Umbilical cord (tissue), 2 donors: ENCODE measurements at places on chromosomes 2 and 18. TPM values are rescaled to one million over a fixed set of nuclear protein-coding genes. Genes with fewer than 3 reads are reported as not detected.

MALL gene
- total RNA-seq, result 19.3 TPM

USP34 gene
- 131 TPM for total RNA-seq

RTN4 gene
- total RNA-seq, result 92.9 TPM

LRATD1 gene
- total RNA-seq, result 4.3 TPM

CAPN13 gene
- not detected for total RNA-seq

ADCYAP1 gene
- total RNA-seq, result 2.9 TPM

GRCh38 chr2:70010576-70011111, 49.2 kb upstream of the ASPRV1 start:
- DNase-seq, result no peak

- DNase-seq, result no peak
Observed at GRCh38 chr2:189576396-189576795, 4.2 kb downstream of the SLC40A1 start.

GRCh38 chr2:84247532-84247931, 211.5 kb downstream of the SUCLG1 start:
- DNase-seq, result no peak

DNA sequence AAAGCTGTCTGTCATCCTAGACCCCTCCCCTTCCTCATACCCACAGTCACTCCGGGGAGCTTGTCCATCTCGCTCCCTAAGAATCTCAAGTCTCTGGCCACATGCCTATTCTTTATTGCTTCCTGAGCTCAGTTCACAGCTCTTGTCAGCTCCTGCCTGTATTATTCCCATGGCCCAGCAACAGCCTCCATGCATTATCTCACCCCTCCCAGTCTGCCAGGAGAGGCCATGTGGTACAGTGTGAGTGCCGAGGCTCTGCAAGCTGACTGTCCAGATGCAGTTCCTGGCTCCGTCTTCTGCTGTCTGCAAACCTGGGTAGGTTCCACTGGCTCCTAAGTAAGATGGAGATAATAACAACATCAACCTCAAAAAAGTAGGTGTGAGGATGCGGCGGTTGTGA, 79.7 kb downstream of the MRPS9 start:
- peak; percentile 45 for DNase-seq

DNA sequence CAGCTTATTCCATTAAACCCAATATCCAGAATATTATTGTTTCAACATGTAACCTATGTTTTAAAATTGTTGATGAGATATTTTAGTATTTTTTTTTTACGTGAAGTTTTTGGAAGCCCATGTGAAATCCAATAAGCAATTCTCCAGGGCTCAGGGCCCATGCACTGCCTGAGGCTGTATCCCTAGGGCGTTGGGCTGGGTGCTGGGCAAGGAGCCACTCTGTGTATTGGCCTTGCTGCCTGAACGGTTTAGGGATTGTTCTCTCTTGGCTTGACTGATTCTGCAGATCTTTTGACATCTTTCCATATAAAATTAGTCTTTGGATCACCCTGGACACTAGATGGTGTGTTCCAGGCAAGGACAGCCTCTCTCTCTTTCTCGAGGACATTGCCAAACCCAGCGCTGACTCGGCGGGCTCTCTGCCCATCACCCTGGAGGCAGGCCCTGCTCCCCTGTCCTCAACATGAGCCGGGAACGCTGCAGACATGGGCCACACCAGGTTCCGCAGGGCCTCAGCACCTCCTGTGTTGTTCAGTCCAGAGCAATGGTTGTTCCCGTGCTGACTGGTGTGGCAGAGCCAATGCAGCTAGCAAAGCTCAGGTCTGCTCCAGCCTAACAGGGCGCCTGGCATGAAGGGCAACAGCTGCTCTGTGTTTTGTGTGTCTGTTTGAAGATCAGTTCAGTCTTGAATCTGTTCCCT, 163.0 kb downstream of the SEPTIN10 start:
- no peak for DNase-seq

GRCh38 chr2:170030040-170030439, 147.9 kb upstream of the MYO3B start:
- DNase-seq, result no peak

- DNase-seq, result peak; percentile 29
Observed at GRCh38 chr2:190628591-190629319, 20.1 kb upstream of the NAB1 start.

DNA sequence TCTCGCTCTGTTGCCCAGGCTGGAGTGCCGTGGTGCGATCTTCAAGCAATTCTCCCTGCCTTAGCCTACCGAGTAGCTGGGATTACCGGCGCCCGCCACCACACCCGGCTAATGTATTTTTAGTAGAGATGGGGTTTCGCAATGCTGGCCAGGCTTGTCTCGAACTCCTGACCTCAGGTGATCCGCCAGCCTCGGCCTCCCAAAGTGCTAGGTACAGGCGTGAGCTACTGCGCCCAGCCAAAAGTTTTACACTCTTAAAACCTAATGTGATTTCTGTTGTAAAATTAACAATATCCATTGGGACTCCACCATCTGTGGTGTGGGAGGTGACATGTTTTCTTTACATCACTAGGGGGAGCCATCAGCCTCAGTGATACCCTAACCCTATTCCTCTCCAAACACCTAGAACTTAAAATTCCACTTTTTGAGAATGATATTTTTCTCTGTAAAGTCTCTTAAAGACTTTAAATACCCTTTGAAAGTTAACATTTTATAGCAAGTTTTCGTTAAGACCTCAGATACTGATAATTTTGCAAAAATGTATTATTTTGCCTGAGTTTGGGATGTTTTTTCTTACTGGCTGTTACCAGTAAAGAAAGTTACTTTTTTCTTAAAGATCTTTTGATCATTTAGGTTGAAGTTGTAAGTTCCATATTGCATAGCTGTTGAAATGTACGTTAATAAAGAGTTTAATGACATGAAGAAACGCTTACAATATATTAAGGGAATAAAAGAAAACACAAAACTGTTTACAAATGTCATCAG, 11.6 kb upstream of the EIF2AK2 start:
- peak; percentile 46 for DNase-seq

GRCh38 chr18:36128530-36128870, 640 bp downstream of the SLC39A6 start:
- peak; percentile 32 for DNase-seq

DNA sequence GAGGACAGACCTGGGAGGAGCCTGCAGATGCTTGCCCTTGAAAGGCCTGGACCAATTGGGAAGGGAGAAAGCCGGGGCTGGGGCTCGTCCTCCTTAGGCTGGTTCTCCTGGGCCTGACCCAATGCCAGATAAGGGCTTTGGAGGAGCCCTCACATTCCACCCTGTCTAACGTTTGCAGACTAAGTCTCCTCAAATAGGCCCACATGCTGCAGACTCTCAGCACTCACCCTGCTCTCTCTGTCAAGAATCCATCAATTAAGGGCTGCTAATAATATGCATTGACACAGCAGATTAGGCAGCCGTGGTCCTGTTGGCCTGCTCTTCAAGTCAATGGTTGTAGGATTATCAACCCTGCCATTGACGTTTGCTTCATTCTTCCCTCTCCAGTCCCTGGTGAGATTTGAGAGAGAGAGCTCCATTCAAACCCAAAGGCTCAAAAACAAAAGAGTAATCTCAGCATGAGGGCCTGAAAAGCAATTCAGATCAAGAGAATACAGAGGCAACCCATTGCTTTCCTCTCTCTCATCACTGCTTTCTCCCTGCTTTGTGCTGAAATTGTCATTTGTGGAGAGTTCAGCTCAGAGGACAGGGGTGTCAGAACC, 167.6 kb downstream of the INSIG2 start:
- DNase-seq, result no peak

DNA sequence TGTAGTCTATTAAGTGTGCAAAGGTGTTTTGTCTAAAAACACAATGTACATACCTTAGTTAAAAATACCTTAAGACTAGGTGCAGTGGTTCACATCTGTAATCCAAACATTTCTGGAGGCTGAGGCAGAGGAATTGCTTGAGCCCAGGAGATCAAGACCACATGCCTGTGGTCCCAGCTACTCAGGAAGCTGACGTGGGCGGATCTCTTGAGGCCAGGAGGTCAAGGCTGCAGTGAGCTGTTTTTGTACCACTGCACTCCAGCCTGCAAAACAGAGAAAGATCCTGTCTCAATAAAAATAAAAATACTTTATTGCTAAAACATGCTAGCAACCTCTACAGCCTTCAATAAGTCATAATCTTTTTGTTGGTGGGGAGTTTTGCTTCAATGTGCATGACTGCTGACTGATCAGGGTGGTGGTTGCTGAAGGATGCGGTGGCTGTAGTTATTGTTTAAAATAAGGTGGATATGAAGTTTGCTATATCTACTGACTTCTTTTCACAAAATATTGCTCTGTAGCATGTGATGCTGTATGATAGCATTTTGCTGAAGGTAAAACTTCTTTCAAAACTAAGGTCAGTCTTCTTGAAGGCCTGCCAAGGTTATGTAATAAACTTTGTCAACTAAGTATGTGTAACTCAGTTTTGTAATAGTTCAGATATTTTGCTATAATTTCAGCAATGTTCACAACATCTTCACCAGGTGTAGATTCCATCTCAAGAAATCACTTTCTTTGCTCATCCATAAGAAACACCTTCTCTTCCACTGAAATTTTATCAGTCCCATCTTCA, 1238.0 kb upstream of the NRXN1 start:
- no peak for DNase-seq

- peak; percentile 84 for DNase-seq
Observed at GRCh38 chr2:38115216-38116032, 39.5 kb upstream of the CYP1B1 start.

GRCh38 chr2:155209696-155210450, 511.4 kb downstream of the KCNJ3 start:
- DNase-seq, result peak; percentile 10

DNA sequence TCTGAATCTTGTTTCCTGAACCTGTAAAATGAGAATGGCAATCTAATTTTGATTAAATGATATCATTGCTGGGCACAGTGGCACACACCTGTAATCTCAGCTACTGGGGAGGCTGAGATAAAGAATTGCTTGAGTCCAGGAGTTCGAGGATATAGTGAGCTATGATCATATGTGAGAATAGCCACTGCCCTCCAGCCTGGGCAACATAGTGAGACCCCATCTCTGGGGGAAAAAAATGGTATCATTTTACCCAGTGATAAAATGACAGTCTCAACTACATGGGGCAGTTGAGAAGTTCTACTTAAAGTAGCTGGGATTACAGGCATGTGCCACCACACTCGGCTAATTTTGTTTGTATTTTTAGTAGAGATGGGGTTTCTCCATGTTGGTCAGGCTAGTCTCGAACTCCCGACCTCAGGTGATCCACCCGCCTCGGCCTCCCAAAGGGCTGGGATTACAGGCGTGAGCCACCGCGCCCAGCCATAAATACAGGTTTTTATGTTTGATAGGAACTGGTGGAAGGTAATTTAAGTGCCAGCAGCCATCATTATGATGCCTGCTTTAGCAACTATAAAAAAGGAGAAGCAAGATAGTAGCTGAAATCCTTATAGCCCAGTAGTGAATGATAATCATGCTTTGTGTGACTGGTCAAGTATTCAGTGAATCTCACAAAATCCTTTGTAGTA, 17.0 kb downstream of the BZW1 start:
- DNase-seq, result no peak

DNA sequence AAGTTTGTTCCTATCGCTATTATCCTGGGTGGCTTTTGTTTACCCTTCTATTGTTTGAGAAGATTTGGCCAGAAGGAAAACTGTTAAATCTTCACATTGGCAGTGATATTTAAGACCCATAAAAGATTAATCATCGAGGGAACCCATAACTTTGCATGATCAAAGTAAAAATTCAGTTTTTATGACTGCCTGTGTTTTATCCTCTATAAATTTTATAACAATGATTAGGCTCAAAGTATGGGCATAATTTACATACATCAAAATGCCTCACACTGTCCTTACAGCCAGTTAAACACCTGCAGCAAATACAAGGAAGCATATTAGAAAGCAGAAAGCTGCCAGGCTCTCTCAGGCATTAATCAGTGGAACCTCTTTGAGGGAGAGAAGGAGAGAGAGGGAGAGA, 289.1 kb downstream of the ICOS start:
- no peak for DNase-seq

DNA sequence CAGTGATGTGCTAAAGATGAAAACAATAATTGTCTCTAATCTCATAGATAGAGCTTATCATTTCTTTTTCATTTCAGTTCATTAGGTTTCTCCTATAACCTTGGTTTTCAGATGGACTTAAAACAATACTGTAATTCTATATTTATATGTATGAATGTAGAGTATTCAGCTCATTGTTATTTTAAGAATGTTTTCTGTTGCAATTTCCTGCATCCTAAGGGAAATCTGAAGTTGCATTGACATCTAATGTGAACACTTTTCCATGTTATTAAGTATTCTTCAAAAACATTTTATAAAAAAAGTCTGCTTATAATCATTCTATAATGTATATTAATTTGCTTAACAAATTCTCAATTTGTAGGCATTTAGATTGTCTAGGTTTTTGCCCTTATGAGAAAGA, 288.9 kb downstream of the XIRP2 start:
- DNase-seq, result no peak

GRCh38 chr2:71064754-71065621, 3.5 kb upstream of the NAGK start:
- peak; percentile 45 for DNase-seq

- DNase-seq, result no peak
Observed at GRCh38 chr2:8049851-8050571, 631.8 kb upstream of the ID2 start.

DNA sequence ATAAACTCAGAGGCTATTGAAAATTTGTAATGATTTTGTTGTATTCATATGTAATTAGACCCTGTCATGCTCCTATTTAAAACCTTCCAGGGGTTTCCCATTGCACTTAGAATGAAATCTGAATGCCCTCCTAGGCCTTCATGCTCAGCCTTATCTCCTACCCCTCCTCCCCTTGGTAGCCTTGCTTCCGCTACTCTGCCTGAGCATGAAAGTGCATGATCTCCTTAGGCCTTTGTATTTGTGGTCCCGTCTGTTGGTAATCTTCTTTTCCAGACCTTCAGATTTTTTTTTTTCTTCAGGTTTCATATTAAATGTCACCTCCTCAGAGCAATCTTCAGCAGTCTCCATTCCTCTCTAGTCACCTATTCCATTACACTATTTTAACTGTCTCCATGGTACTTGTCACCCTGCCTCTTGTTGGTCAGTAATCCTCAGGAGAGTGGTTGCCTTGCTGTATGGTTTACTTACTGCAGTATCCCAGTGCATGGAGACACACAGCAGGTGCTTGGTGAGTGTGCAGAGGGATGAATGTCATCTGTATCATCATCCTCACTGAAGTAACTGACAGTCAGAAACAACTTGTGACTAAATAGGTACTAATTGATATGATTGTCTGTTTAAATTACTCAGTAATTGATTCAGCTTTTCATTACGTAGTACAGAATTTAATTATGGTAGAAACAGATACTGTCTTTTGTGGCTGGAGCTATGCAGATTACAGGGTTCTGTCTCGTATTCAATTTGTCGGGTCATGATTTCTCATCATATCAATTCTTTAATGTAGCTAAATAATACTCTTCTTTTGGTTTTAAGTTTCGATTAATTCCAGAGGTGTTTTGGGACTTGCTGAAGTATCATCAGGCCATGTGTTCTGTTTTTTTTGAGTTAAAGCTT, 63.9 kb downstream of the PHLPP1 start:
- no peak for DNase-seq

- no peak for DNase-seq
Observed at GRCh38 chr2:27105981-27106380, 12.9 kb downstream of the CGREF1 start.

- peak; percentile 72 for DNase-seq
Observed at GRCh38 chr2:26355038-26355995, 8.7 kb upstream of the ADGRF3 start.

- DNase-seq, result no peak
Observed at GRCh38 chr2:141301551-141301950, 829.3 kb downstream of the LRP1B start.
